ENCODE measurements at places on chromosomes 13 and 19.

GRCh38 chr19:13207846-13208671 is 57.8 kb downstream of the IER2 start:
- DNase-seq: peak; percentile 74

DNA sequence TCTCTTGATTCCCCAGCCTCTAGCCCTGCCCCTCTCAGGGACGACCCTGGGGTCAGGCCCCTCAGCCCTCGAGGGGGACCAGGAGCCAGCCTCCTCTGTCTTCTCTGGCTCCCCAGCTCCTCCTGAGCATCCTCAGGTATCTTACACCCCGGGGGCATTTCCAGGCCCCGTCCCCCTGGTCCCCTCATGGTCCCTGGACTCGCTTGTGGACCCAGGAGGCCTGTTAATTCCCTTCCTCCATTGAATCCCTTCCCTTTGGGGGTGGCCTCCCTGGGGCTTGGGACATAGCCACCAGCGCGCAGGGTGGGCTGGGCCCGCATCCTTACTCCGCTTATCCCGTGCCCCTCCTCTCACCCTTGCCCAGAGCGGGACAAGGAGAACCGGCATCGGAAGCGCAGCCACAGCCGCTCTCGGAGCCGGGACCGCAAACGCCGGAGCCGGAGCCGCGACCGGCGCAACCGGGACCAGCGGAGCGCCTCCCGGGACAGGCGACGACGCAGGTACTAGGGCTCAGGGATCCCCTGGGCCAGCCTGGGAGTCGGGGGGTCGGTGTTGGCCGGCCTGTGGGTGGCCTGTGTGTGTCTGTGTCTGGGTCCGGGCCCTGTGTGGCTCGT is 4.1 kb downstream of the U2AF2 start:
- no peak for DNase-seq

DNA sequence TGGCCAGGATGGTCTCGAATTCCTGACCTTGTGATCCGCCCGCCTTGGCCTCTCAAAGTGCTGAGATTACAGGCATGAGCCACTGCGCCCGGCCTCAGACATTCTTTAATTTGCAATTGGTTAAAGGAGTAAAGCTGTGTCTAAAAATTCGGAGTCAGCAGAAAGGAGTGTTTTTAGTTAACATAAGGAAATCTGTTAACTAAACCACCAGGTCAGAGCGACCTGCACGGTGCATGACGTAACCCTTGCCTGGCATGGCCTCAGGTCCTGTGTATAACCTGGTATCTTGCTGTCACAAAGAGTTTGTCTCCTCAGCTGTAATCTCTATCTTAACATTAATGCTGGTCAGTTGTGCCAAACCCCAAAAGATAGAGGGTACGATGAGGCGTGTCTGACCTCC is 9.5 kb upstream of the KLK12 start:
- no peak for DNase-seq

DNA sequence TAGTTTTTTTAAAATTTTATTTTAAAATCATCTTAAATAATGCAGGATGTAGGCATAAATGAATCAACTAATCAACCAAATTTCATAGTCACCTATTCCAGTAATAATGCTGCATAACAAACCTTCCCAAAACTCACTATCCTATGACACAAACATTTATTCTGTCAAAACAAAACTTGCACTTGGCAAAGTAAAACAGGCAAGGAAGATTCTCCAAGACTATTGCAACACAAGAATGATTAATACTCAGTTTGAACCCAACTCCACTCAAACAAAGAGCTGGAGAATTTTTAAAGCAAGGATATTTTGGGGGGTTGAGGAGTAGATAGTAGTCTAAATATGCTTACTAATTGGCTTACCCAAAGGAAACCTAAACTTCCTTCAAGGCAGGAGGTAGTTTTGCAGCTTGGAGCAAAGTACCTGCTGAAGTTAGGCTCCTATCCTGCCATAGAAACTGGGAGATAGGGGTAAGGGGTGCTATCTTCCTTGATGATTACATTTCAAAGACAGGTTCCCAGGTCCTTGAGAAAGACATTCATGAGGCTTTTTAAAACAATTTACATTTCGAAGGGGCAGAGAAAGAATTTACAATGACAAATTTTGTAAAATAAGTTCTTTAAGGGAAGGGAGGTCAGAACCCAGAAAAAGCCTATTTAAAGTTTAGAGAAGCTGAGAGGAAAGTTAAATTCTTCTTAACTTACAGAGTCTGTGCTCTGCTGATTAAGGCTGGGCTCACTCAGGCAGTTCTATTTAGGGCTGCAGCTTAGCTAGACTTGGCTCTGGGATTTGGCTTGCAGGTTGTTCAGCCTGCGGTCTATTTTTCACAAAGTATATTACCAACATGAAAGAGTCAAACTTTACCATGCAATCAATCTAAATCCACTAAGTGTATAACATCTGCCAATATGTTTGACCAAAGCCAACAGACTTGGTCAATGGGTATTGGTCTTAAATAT is 549.0 kb downstream of the KCTD12 start:
- no peak for DNase-seq

- no peak for DNase-seq
These were observed 16.7 kb downstream of the TMTC4 start for GRCh38 chr13:100657881-100658315.

DNA sequence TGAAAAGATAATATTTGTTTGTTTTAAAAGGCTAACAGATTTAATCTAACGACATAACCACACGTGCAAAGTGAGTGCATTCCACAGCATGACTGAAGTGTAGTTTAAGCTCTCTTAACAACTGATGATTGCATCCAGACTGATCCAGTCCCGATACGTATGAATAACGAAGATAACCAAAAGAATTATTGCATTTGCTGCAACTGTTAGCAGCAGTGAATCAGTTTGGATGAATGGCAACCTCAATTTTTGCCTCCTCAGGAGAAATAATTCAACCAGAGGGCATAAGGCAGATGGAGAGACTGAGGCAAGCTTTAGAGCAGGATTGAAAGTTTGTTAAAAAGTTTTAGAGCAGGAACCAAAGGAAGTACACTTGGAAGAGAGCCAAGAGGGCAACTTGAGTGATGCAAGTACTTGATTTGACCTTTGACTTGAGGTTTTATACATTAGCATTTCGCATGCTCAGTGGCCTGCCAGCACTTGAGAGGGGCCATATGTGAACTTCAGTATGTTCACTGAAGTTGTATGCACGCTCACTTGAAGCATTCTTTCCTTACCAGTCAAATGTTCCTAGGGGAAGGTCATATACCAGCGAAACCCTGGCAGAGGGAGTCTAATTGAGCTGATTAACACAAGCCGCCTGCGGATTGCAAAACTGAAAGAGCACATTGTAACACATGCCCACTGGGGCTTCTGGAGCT is 835.0 kb upstream of the PCDH20 start:
- DNase-seq: no peak

- no peak for DNase-seq
These were observed 28.6 kb downstream of the PRAM1 start for GRCh38 chr19:8473648-8474476.

DNA sequence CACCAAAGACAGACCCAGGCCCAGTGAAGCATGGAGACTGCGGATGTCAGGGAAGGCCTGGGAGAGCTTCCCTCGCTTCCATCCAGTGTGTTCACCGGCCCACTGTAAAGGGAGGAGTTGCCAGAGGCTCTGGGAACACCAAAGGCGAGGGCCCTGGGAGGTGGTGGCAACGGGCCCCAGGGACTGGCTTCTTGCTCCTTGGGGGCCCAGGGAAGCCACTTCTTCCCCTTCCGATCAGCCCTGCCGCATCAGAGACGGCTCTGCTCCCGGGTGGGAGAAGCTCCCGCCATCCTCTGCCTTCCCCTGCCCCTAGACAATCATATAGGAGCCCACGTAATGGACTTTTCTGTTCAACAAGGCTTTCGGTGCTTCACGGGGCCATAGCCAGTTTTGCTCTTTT is 83.4 kb upstream of the GPR183 start:
- no peak for DNase-seq

DNA sequence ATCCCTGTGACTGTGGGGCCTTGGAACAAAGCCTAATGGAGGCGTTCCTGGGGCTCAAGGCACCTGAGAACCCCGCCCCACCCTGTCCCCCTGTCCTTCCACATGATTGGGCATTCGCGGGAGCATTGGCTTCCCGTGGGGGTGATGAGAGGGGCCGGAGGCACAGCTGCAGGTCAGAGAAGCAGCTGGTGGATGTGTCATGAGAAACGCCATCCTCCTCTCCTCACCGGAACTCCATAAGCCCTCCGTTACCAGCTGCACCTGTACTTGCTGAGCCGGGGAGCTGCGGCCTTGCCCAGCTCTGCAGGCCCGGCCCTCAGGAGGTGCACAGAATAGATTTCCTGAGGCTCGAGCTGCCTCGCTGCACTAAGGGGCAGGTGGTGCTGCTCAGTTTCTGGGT is 42.0 kb downstream of the CAPN12 start:
- DNase-seq: no peak

DNA sequence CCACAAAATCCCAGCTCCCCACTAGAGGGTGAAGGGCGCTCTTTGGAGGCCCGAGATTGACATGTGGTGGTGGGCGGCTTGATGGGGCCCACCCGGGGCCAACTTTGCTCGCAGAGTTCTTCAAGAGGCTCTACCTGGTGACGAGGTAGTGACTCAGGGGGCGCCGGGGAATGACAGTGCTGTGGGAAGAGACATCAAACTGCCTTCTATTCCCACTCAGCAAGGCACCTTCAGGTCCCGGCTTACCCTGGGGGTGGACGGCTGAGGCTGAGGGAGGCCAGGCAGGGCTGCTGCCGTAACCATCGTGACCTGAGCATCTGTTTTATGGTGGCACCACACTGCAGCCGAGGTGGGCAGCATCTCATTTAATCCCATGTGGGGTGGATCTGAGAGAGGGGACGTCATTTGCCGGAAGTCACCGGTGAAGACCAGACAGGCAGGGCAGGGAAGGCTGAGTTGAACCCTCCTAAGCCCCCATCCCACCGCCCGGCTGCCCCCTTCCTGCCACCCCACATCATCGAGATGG is 1.6 kb downstream of the LINGO3 start:
- no peak for DNase-seq

GRCh38 chr13:28429685-28430290 is 65.1 kb downstream of the FLT1 start:
- no peak for DNase-seq

- DNase-seq: no peak
These were observed 33.3 kb upstream of the MUC16 start for GRCh38 chr19:9043524-9043923.

GRCh38 chr19:28010656-28011055 is 1202.3 kb downstream of the UQCRFS1 start:
- no peak for DNase-seq

DNA sequence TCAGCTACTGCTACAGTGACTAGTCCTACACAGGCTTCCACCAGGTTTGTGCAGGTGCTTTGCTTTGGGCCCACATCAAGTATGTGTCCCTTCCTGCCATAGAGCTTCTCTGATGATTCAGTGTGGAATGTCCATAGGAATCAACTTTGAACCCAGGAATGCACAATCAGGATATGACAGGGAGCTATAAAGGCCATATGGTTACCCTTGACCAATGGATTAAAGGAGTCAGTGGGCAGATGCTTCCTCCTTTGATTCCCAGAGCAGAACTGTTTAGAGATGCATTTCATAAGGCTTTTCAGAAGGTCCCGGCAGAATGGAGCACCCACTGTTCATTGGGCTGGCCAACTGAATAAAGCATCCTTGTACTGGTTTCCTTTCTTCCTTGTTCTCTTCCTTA is 145.2 kb upstream of the WASF3 start:
- no peak for DNase-seq

- no peak for DNase-seq
These were observed 99.2 kb downstream of the ABCC4 start for GRCh38 chr13:95201814-95202651.

- DNase-seq: no peak
These were observed 69.9 kb downstream of the CACNA1A start for GRCh38 chr19:13436352-13436751.

GRCh38 chr19:1040476-1041271 is 767 bp downstream of the ABCA7 start:
- DNase-seq: peak; percentile 89

DNA sequence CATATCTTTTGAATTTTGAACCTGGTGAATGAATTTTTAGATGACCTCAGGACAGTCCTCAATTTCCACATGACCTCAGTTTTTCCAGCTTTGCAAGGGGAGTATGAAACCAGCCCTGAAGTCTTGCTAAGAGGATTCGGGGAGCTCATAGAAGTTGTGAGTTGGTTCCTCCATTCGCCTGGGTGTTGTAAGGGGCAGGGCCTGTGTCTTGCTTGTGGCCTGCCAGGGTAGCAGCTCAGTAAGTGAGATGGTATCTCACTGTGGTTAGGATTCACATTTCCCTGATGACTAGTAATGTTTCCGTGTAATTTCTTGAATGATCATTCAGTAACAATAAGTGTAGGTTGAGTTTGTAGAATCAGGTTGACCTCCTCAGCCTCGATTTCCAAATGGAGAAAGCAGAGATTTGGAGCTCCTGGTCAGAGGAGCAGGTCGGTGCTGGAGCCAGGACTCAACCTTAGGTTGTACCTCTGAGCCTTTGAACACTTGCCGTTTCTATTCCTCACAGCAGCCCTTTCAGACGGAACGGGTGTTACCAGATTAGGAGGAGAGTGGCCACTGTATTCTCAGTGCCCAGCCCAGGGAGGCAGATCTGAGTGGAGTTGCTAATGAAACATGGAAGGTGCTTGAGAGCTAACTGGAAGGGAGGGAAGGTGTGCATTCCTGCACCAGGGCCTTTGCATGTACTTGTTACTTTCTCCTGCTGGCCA is 14.6 kb downstream of the NACC1 start:
- DNase-seq: peak; percentile 71

- DNase-seq: no peak
These were observed 158.1 kb downstream of the ZNF486 start for GRCh38 chr19:20325151-20325550.

DNA sequence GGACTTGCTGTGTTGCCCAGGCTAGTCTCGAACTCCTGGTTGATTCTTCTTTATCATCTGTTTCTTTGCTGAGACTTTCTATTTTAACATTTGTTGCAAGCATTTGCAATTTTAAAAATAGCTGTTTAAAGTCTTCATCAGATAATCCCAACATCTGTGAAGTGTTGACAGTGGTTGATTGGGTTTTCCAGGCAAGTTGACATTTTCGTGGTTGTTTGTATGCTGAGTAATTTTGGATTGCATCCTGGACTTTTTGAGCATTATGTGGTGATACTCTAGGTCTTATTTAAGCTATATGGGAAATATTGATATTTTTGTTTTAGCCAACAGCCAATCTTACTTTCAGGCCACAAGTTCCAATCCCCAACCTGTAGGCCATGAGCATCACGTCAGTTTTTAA is 25.1 kb downstream of the AP1M1 start:
- no peak for DNase-seq

DNA sequence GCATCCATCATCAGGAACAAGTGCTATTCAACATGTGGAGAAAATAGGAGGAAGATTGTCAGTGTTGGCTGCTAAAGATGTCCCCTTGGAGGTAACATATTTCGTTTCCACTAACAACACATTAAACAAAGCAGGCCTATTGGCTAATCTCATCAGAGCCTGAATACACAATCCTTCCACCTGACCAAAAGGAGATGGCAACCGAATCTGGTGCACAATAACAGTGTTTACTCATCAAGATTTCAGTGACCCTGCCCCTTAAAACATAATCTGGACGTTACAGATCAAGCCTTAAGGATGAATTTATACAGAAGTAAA is 582.5 kb downstream of the EFNB2 start:
- no peak for DNase-seq

- DNase-seq: peak; percentile 27
These were observed 1551.1 kb downstream of the EFNB2 start for GRCh38 chr13:104984296-104984818.

All from activated naive CD8-positive, alpha-beta T cell treated with anti-CD3 and anti-CD28 coated beads, Interleukin-2, amount 50 U/mL, for 24 hours (primary cell).